ENCODE measurements at places on chromosomes 3 and 15.
A peak's percentile ranks its signal among the peaks of the same experiment; 100 is the strongest.

- no peak for DNase-seq
Measured at GRCh38 chr3:105798381-105798934, 70.4 kb downstream of the CBLB start.

DNA sequence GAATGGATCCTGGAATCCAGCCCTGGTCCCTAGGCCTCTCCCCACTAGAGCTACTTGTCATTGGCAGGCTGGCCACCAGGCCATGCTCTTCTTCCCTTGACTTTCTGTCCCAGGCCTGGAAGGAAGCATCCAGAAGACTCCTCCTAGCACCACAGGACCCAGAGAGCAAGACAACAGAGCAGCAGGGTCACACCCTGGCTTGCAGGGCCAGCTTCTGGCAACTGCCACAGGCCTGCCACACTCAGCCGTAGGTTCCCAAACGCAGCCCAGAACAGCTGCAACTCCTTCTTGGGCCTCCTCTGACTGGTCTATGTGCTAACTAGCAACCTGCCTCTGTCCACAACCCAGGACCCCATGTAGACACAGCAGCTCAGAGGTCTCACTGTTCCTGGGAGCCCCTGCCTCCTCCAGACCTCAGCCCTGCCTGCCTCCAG lies 36.8 kb upstream of the RPL32 start:
- DNase-seq, result no peak

GRCh38 chr15:69299943-69300588 lies 1.4 kb downstream of the PAQR5 start:
- DNase-seq, result no peak

DNA sequence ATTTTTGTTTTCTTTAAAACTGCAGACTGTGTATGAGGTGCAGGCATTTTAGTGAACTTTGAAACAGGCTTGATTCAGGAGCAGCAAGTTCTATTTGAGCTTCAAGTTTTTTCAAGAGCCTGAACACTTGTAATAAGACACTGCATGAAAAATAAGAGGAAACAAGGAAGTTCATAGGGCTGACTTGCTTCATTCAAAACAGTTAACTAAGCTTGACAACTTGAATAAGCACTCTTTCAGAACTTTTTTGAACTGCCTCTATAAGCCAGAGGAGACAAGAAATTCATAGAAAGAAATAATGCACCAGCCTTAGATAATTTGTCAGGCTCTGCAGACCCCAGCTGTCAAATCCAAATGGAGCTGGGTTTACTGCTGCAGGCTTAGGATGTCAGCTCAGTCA lies 130.2 kb downstream of the SSR3 start:
- DNase-seq, result no peak

- no peak for DNase-seq
Measured at GRCh38 chr15:64621056-64621455, 154.3 kb downstream of the RBPMS2 start.

GRCh38 chr15:66496951-66497501 lies 536 bp downstream of the SNAPC5 start:
- DNase-seq, result peak; percentile 10

DNA sequence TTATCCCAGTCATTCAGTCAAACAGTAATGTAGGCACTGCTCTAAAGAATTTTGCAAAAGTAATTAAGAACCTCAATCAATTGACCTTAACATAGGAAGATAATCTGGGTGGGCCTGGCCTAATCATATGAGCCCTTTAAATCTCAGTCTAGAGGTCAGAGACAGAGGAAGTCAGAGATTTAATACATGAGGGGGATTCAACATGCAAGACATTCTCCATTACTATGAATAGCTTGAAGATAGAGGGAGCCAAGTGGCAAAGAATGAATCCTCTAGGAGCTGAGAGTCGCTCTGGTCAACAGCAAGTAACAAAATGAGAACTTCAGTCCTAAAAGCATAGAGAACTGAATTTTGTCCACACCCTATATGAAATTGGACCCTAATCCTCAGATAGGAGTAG lies 39.0 kb upstream of the MBNL1 start:
- no peak for DNase-seq

DNA sequence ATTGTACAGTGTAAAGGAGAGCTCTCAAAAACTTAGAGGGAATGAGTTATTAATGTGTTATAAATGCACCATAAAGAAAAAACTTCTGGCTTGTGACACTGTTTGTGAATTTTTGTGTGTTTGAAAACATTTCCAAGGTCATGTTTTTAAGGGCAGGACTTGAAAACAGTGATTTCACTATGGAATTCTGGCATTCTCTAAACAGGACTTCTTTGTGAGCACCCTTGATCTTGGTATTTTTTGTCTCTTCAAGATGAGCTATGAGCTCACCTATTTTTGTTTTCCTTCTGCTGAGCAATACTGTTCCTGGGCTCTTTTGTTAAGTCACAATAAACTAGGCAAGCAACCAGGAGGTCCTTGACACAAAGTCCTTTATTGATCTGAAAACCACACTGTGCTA lies 284.4 kb downstream of the RBMS3 start:
- no peak for DNase-seq

DNA sequence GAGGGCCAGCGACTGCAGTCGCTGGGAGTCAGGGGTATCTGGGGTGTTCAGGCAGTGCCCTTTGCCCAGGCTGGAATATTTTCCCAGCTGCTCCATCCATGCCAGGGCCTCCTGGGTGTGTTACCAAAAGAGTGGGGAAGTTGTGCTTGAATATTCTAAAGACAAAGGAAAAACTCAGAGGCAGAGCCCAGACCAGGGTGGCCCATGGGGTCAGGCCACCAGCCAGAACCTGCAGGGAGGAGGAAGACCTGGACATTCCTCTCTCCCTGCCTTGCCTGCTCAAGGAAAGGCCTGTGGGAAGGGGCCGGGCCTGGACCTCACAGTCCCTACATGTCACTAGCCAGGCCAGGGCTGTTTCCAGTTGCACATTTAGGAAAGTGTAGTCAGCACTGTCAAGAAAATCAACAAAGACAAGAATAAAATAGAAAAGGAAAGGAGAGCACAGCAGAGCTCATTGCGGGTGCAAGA lies 16.0 kb upstream of the KLF15 start:
- no peak for DNase-seq

DNA sequence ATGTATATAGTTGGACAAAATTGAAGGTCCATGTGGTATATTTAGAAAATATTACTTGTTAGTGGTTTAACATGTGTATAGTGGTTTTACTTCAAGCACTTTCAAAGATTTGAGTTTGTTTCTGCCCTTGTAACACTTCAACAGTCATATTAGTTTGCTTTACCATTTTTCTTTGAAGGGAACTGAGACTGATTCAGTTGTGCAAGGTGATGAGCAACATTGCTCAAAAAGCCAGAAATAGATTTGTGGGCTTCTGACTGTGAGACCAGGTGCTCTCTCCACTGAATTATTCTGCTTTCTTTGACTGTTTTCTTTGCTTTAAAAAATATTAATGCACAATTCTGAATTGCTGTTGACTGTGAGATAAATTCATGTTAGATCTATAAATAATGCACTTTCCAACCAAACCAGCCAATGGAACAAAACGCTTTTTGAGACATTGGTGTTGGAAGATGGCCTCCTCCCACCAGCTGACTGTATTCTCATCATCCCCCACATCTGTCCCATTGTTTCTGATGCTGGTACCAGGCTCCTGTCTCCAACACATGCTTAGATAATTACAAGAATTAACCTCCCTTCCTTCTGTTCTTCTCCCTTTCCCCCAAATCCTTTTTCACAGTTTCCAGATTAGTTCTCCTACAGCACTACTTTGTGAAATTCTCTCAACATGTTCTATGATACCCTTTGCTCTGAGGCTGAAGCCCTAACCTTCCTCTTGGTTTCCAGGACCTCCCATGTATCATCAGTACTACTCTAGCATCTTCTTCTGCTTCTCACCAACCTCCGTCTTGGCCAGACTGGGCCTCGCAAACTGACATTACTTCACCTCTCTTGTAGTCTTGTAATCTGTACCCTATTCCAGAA lies 27.9 kb downstream of the PLCL2 start:
- no peak for DNase-seq

GRCh38 chr3:42491881-42492507 lies 10.4 kb upstream of the VIPR1 start:
- DNase-seq, result no peak

GRCh38 chr15:43941555-43941954 lies 114.8 kb downstream of the WDR76 start:
- DNase-seq, result no peak

- DNase-seq, result no peak
Measured at GRCh38 chr3:72555714-72556113, 292.5 kb downstream of the SHQ1 start.

GRCh38 chr3:190070622-190071347 lies 49.9 kb downstream of the P3H2 start:
- DNase-seq, result no peak

DNA sequence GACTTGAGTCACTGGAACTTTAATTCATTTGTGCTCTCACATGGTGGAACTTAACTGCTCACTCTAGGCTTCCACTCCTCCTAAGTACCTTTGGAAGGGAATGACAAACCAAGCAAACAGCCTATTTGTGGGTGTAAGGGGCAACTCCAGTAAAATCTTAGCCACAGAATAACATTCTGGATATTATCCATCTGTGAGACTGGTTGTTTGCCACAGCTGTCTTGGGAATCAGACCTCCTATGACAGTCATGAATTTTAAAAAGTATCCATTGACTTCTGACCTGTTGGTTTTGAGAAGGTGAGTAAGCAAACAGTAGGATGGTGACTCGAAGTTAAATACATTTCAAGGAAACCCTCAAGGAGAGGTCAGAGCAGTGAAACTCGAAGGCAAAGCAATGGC lies 147.3 kb upstream of the CDIN1 start:
- no peak for DNase-seq

- DNase-seq, result no peak
Measured at GRCh38 chr15:98673133-98673532, 24.8 kb downstream of the IGF1R start.

- DNase-seq, result no peak
Measured at GRCh38 chr3:42440924-42441323, 30.5 kb upstream of the LYZL4 start.

GRCh38 chr15:94503293-94503692 lies 271.9 kb downstream of the MCTP2 start:
- no peak for DNase-seq

DNA sequence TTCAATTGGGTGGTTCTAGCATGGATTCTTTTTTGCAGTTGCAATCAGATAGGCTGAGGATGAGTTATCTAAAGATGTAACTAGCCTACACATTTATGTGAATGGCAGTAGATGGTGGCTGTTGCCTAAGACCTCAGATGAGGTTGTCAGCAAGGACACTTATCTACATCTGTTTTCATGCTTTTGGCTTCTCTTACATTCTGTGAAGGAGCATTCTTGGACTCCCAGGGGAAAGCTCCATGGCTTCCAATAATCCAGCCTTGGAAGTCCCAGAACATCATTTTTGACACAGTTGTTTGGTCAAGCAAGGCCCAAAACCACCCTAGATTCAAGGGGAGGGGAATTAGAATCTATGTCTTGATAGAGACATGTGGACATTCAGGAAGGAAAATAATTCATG lies 332.2 kb upstream of the RBMS3 start:
- no peak for DNase-seq

DNA sequence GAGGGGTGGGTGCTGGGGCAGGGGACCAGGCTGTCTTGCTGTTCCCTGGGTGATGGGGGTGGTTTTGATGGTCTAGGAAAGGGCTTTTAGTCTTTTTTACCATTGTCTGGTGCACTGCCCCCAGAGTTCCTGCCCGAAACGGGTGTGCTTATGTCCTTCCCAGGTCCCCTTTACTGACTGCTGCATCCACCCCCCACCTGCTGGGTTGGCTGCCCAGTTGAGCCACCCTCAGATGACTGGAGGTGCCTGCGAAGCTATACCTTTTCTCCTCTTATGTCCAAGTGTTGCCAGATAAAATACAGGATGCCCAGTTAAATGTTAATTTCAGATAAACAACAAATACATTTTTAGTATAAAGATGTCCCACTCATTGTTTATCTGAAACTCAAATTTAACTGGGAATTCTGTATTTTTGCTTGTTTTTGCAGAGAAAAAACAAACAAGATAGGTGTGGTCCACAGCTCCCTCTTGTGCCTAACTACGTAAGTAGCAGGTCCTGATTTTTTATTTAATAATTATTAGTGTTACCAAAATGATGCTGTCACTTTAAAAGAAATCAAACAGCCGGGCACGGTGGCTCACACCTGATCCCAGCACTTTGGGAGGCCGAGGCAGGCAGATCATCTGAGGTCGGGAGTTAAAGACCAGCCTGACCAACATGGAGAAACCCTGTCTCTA lies 6.1 kb upstream of the RPP14 start:
- DNase-seq, result no peak

DNA sequence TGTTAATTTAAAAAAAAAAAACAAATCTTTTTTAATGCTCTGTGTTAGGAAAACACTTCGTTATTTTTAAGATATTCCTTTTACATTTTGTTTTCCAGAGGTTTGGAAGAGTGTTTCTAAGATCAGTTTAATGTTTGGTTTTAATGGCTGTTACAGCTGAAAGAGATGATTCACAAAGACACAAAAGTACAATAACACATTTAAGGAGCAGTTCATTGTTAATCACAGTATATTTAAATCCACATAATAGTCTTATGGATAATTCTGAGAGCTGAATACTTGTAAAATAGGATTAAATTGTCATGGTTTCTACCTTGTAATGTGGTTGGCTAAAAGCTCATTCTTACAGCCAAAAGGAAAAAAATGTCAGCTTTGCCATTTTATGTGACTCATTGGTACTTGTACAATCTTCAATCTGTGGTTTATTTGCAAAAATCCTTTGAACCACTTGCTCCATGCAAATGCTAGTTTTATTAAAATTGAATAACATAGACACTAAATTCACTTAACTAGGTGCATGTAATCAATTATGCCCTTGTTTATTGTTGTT lies 426.4 kb downstream of the NLGN1 start:
- no peak for DNase-seq

DNA sequence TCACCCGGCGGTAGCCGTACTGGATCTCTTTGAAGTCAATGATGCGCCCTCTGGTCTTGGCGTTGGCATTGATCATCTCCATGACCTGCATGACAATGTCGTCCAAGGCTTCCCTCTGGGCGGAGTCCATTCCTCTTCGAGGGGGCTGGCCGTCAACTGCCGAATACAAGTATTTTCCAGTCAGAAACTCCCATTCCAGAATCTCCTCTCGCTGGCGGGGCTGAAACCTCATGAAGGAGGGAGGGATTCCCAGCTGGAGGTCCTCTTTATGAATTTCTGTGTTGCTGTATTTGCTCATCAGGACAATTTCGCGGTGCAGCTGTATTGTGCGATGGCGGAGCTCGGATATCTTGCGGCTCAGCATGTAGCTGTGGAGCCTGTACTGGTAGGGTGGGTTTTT lies 73.4 kb downstream of the CHSY1 start:
- no peak for DNase-seq

GRCh38 chr15:53260647-53261046 lies 470.5 kb upstream of the ONECUT1 start:
- DNase-seq, result no peak

- no peak for DNase-seq
Measured at GRCh38 chr15:42474827-42475226, 16.1 kb downstream of the ZNF106 start.

DNA sequence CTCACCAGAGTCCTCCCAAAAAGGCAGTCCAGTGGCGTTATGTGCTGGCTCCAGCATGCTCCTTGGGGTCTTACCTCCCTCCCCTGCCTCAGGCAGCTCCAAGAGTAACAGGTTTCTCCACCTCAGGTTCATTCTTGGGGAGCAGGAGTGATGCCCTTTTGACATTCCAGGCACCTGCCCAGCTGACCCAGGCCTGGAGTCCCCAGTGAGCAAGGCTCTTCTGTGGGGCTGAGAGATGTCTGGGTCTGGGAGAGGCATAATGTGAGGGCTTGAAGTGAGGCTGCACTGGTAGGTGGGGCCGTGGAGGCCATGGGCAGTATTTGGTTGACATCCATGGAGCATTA lies 15.3 kb downstream of the PXYLP1 start:
- no peak for DNase-seq

- DNase-seq, result no peak
Measured at GRCh38 chr15:94526071-94526689, 294.8 kb downstream of the MCTP2 start.

- DNase-seq, result no peak
Measured at GRCh38 chr15:59063042-59063441, 41.9 kb upstream of the CCNB2 start.
